ENCODE measurements at places on chromosomes 13 and 19. TPM values are rescaled to one million over a fixed set of nuclear protein-coding genes. Genes with fewer than 3 reads are reported as not detected.

GRCh38 chr19:2252055-2252796 is 3.1 kb downstream of the AMH start:
- no peak for DNase-seq
- H3K4me3 ChIP-seq, result no peak overlapping the region
- H3K27ac ChIP-seq, result no peak overlapping the region
- H3K36me3 ChIP-seq, result no peaks in the 10 kb centered on the region
- peaks cover 46% of the 10 kb centered on the region for H3K27me3 ChIP-seq
- H3K4me1 ChIP-seq, result peaks cover 41% of the 10 kb centered on the region

- no peak overlapping the region for H3K27ac ChIP-seq
- H3K27me3 ChIP-seq, result peaks cover 9% of the 10 kb centered on the region
- no peaks in the 10 kb centered on the region for H3K4me1 ChIP-seq
- H3K36me3 ChIP-seq, result no peaks in the 10 kb centered on the region
- H3K4me3 ChIP-seq, result no peak overlapping the region
Observed at GRCh38 chr13:112210371-112210770, 143.4 kb downstream of the SOX1 start.

GRCh38 chr19:3142292-3142670 is 6.4 kb downstream of the GNA15 start:
- H3K36me3 ChIP-seq, result no peaks in the 10 kb centered on the region
- DNase-seq, result peak; percentile 63
- peak overlapping the region; percentile 27 for H3K27ac ChIP-seq
- no peaks in the 10 kb centered on the region for H3K27me3 ChIP-seq

The DIAPH3 gene
- 0.36 TPM for total RNA-seq

The SLC10A2 gene
- total RNA-seq, result not detected

GRCh38 chr13:85729296-85729695 is 69.9 kb downstream of the SLITRK6 start:
- H3K27me3 ChIP-seq, result no peaks in the 10 kb centered on the region
- no peaks in the 10 kb centered on the region for H3K36me3 ChIP-seq
- H3K27ac ChIP-seq, result no peak overlapping the region

DNA sequence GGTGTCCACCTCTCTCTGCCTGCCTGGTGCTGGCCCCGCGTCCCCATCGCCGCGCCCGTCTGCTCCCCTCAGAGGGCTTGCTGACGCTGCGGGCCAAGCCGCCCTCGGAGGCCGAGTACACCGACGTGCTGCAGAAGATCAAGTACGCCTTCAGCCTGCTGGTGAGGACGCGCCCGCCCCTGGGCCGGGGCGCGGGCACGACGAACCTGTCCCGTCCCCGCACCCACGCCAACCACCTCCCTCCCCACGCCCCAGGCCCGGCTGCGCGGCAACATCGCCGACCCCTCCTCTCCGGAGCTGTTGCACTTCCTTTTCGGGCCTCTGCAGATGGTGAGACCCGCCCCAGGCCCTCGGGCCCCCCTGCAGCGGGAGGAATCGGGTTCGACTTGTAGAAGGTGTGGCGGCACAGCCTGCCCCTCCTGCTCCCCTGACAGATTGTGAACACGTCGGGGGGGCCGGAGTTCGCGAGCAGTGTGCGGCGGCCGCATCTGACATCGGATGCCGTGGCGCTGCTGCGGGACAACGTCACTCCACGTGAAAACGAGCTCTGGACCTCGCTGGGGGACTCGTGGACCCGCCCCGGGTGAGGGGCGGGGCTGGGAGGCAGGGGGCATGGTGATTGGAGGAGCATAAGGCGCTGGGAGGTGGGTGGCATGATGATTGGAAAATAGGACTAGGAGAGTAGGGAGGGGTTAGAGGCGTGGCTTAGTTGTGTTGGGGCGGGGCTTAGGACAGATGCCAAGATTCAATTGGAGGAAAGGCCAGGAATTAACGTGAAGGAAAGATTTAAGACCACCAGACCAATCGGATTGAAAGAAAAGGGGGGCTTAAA is 6.6 kb downstream of the EPS8L1 start:
- DNase-seq, result peak; percentile 66
- no peak overlapping the region for H3K27ac ChIP-seq
- H3K4me1 ChIP-seq, result peaks cover 13% of the 10 kb centered on the region
- no peaks in the 10 kb centered on the region for H3K36me3 ChIP-seq
- no peak overlapping the region for H3K4me3 ChIP-seq
- peaks cover 48% of the 10 kb centered on the region for H3K27me3 ChIP-seq

The ARRDC5 gene
- total RNA-seq, result not detected

DNA sequence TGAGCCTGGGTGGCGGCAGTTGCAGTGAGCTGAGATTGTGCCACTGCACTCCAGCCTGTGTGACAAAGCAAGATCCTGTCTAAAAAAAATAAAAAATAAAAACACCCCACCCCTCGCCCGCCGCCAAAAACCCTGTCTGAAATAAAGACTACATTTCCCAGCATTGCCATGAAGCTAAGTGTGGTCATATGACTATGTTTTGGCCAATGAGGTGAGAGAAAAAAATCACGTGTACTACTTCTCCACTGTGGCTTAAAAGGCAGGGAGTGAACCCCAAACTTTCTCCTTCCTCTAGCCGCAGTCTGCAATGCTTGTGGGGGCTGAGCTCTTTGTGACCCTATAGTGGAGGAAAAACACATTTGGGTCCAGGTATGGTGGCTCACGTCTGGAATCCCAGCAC is 54.9 kb downstream of the COLGALT1 start:
- H3K27me3 ChIP-seq, result no peaks in the 10 kb centered on the region
- H3K27ac ChIP-seq, result no peak overlapping the region
- DNase-seq, result no peak
- no peak overlapping the region for H3K4me3 ChIP-seq
- H3K4me1 ChIP-seq, result peaks cover 5% of the 10 kb centered on the region
- H3K36me3 ChIP-seq, result no peaks in the 10 kb centered on the region

DNA sequence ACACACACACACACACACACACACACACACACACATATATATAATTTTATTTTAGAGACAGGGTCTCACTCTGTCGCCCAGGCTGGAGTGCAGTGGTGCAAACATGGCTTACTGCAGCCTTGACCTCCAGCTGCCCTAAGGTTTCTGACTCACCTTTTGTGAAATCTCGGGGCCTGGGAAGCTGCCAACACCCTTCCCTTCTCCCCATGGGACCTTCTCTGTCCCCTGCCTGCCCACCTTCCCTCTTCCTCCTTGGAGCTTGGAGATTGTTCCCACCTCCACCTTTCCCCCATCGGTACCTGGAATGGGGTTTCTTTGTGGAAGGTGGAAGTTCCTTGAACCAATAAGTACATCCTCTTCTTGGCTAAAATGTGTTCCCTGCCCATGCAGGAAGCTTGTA is 6.3 kb downstream of the ARRDC5 start:
- H3K27ac ChIP-seq, result no peak overlapping the region
- peak; percentile 70 for DNase-seq
- no peaks in the 10 kb centered on the region for H3K27me3 ChIP-seq
- H3K4me3 ChIP-seq, result no peak overlapping the region
- H3K4me1 ChIP-seq, result no peaks in the 10 kb centered on the region

The TSKS gene
- total RNA-seq, result 0.11 TPM

- H3K27me3 ChIP-seq, result no peaks in the 10 kb centered on the region
- H3K4me1 ChIP-seq, result no peaks in the 10 kb centered on the region
- no peak overlapping the region for H3K4me3 ChIP-seq
- H3K27ac ChIP-seq, result no peak overlapping the region
Observed at GRCh38 chr13:106036870-106037269, 498.6 kb downstream of the EFNB2 start.

The ETV2 gene
- total RNA-seq, result not detected

DNA sequence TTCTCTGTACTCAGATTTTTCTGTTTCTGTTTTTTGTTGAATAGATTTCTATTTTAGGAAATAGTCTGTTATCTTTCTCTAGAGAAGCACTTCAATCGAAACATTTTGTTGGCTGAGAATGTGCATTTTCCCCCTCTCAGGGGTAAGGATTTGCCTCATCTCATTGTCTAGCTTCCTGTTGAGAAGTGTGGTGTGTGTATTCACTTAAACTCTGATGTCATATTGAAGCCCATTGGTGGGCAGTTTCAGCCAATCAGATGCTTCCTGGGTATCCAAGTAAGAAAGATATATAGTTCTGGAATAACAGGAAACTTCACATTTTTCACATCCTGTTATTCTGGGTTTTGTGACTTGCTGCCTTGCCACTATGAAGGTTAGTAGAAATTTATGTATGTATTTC is 87.6 kb downstream of the ARHGEF7 start:
- H3K27ac ChIP-seq, result no peak overlapping the region
- peak; percentile 72 for DNase-seq
- peaks cover 9% of the 10 kb centered on the region for H3K4me1 ChIP-seq
- H3K27me3 ChIP-seq, result no peaks in the 10 kb centered on the region
- H3K4me3 ChIP-seq, result no peak overlapping the region
- no peaks in the 10 kb centered on the region for H3K36me3 ChIP-seq

- no peaks in the 10 kb centered on the region for H3K27me3 ChIP-seq
- H3K4me3 ChIP-seq, result no peak overlapping the region
- H3K36me3 ChIP-seq, result no peaks in the 10 kb centered on the region
- no peak for DNase-seq
Observed at GRCh38 chr19:56310462-56310861, 4.2 kb downstream of the ZSCAN5A start.

DNA sequence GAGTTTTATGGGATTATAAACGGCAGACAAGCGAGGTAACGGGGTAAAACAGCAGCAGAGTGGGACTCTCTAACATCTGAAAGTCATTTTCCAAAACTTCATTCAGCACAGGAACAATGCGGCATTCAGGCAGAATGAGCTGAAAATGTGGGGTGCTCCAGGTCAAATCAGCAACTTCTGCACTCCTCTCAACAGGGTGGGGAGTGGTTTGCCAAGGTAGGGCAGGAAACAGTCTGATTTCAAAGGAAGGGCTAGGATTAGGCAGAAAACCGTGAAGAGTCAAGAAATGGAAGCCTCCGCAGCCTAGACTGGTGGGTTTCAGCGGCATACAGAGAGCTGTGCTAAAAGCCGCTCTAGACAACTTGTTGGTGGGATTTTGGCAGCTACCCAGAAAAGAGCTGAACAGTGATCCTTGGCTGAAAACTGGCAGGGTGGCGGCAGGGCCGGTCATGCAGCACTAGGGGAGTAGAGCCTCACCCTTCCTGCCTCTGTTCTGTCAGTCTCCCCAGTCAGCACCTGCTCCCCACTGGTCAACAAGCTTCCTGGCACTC is 154.2 kb upstream of the KLF12 start:
- DNase-seq, result peak; percentile 50
- H3K27me3 ChIP-seq, result no peaks in the 10 kb centered on the region
- peaks cover 5% of the 10 kb centered on the region for H3K4me1 ChIP-seq
- H3K27ac ChIP-seq, result no peak overlapping the region
- no peaks in the 10 kb centered on the region for H3K36me3 ChIP-seq
- no peak overlapping the region for H3K4me3 ChIP-seq

Measured in adrenal gland (tissue), 19 donors.